Heart left ventricle (tissue), 16 donors: ENCODE measurements at places on chromosomes 5 and 9. TPM values are rescaled to one million over a fixed set of nuclear protein-coding genes. Genes with fewer than 3 reads are reported as not detected.

GRCh38 chr5:6372251-6373080 is 5.9 kb downstream of the MED10 start:
- H3K27ac ChIP-seq, result no peak overlapping the region
- H3K27me3 ChIP-seq, result no peaks in the 10 kb centered on the region

Gene TEX48
- total RNA-seq, result not detected

Gene HACD4
- total RNA-seq, result 0.69 TPM

Gene SLC36A3
- not detected for total RNA-seq

Gene ABO
- 2.1 TPM for total RNA-seq
